ENCODE measurements at places on chromosomes 13 and 19.

DNA sequence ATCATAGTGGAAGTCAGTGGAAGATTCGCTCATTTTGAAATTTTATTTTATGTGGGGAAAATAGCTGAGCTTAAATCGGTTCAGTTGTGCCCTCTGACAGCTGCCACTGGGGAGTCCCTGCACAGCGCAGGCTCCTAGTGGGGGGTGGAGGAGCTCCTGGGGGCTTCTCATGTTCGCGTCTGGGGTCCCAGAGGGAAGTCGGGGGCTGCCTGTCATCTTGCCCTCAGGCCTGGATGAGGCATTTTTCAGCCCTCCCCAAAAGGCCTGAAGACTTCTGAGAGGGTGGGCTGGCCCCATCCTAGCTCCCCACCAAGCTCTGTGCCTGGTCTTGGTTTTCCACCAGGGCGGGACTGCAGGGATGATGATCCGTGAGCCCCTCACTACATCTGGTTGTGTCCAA is 82.1 kb downstream of the CHST8 start:
- DNase-seq: no peak

- no peak for DNase-seq
Observed at GRCh38 chr19:33234092-33234491, 8.4 kb upstream of the SLC7A10 start.

DNA sequence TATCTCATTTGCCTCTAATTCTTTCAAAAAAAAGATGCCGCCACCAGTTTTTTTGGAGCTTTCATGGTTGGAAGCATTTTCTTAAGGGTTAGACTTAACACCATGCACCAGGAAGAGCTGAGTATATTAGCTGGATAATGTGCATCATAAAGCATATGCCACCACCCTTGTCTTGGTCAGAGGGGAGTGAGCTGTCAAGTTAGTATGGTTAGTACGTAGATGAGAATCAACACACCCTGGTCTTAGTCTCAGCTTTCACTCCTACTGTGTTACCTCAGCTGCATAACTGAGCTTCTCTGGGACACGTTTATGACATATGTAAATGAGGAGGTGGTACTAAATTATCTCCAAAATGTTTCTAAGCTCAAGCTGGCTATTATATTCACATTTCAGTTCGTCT is 415.6 kb downstream of the DCT start:
- DNase-seq: no peak

GRCh38 chr13:108669381-108669780 is 40.0 kb downstream of the MYO16 start:
- DNase-seq: no peak

DNA sequence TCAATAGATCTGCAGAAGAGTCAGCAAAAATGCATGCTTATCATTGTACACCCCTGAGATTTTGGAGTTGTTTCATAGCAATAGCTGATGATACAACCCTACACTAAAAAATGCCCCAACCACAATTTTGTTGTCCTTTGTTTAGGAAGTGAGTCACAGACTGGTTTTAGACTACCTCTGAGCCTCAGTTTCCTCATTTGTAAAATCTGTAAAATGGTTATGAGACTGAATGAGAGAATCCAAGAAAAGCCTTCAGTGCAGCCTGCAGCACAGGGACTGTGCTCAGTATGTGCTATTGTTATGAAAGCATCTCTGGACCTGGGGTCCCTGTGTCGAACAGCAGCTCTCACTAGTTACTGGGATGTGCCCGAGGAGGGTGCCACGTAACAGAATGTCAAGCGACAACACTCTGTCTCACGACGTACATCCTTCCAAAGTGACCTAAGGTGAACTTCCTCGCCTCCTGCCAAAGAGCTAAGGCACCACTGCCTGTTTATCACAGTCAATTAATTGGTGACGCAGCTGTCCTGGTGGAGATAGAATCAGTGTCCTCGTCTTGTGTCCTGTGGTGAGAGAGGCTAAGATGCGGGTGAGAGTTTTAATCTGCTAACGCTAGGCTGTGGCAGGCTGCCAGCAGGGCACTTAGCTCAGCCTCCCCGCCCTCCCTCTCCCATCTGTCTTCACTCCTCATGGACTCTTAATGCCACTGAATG is 18.1 kb downstream of the DHRS12 start:
- DNase-seq: no peak

- DNase-seq: no peak
Observed at GRCh38 chr13:25463496-25463895, 91.7 kb downstream of the ATP8A2 start.

GRCh38 chr19:10141479-10141878 is 21.8 kb upstream of the EIF3G start:
- DNase-seq: no peak

GRCh38 chr19:28601723-28602440 is 611.1 kb downstream of the UQCRFS1 start:
- no peak for DNase-seq

All from activated T-cell treated with anti-CD3 and anti-CD28 coated beads for 48 hours (primary cell).